Cardiac muscle cell (in vitro differentiated cells and primary cell): ENCODE measurements at places on chromosomes 4 and X. TPM values are rescaled to one million over a fixed set of nuclear protein-coding genes. Genes with fewer than 3 reads are reported as not detected.

The FHL1 gene
- polyA plus RNA-seq: 23.5 and 28.8 TPM in 2 replicates

GRCh38 chr4:114519368-114519767 lies 79.2 kb upstream of the UGT8 start:
- DNase-seq: no peak

DNA sequence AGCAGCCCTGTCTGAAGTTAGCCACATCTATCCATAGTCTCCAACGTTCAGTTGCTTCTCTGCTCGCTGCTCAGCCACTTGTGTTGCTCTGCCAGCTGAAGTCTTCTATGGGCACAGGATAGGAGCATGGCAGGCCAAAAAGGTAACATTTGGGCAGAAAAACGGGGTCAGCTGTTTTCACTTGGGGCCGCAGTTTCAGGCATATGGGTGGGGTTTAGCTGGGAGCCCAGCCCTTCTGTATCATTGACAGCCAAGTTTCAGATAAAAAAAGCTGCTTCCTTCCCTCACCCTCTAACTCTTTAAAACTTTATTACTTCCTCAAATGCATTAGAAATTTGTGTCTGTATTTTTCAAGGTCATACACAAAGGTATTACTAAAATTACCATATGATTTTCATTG lies 18.4 kb upstream of the MANBA start:
- DNase-seq: no peak

DNA sequence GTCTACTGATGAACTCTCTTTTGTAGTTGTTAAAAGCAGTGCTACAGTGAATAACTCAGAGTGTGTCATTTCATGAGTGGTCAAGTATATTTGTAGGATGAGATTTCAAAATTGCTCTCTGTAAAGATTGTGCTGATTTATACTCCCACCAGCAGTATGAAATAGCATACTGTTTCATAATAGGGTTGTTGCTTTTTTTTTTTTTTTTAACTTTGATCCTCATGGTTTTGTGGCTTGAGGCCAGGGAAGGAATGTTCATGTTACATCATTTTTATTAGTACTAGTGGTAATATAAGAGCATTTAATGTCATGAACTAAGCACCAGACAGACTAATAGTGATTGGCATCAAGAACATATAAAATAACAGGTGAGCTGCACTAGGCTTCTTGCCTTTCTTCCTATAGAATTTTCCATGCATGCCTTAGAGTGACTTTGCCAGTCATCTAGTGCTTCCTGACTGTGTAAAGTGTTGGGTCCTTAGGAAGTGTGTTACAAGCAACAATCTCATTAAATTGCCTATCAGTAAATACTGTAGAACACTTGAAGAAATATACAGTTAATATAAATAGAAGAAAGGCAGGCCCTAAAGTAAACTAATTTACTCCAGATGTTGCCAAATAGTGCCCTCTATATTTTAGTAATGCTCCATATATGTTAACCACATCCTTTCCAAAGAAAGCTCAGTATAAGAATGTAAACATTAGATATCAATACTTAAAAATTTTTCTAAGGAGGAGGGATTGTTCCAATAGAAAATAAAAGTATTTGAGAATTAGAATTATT lies 38.6 kb upstream of the MSMO1 start:
- no peak for DNase-seq

- no peak for DNase-seq
Observed at GRCh38 chrX:39492497-39493162, 605.1 kb downstream of the BCOR start.

DNA sequence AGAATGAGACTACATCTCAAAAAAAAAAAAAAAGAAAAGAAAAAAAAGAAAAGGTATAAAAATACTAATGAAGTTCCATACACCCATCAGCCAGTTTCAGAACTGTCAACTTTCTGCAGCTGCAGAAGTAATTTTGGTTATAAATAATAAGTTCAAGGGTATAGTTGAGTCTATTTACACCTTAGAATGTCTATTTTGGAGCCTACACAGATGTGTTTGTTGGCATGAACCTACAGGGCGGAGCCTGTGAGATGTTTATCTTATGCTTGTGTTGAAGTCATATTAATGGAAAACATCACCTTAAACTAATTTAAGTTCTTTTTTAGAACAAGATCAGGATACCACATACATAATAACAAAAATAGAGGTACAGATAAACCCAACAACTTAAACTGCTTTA lies 85.8 kb downstream of the RAPGEF2 start:
- no peak for DNase-seq
